T-helper 22 cell (primary cell): ENCODE measurements at places on chromosomes 3 and 15.

GRCh38 chr3:134211797-134212196 lies 38.9 kb downstream of the RYK start:
- DNase-seq = no peak

DNA sequence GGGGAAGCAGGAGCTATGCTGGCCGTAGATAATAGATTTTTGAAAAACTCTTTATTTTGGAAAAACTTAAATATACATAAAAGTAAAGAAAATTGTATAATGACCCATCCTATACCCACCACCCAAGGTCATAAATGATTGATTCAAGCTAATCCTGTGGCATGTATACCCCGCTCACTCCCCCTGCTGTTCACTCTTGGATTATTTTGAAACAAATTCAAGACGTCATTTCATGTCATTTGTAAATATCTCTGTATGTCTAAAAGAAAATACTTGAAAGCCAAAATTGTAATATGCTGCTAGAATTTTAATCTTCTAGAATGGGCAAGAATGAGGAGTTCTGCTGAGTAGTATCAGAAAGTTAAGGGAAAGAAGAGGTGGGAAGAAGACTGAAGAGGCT lies 241.7 kb downstream of the FEZF2 start:
- no peak for DNase-seq

DNA sequence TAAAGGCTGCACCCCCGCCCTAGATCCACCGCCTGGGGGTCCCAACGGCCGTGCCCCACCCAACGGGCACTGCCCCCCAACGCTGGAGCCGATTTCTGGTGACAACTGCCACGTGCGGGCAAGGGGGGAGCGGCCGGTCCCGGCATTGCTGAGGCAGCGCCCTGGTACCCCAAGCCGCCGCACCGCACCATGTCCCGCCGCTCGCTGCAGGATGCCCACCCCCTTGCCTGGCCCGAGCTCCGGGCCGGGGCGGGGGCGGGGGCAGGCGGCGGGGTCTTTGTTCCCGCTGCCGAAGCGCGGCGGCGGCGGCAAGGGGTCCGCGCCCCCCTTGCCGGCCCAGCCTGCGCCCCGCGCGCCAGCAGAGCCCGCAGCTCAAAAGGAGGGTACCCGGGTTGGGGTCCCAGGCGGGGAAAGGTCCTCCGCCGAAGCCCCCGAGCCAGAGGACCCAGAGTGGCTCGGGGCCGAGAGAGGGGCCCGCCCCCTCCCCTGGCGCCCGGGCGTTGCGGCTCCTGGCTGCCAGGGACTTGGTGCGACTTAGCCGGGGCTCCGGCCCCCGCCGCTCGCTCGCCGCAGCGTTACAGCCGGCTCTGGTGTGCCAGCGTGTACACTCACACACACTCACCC lies 678 bp downstream of the SEMA7A start:
- no peak for DNase-seq

- peak; percentile 49 for DNase-seq
Measured at GRCh38 chr3:5197470-5198312, 10.2 kb downstream of the EDEM1 start.

DNA sequence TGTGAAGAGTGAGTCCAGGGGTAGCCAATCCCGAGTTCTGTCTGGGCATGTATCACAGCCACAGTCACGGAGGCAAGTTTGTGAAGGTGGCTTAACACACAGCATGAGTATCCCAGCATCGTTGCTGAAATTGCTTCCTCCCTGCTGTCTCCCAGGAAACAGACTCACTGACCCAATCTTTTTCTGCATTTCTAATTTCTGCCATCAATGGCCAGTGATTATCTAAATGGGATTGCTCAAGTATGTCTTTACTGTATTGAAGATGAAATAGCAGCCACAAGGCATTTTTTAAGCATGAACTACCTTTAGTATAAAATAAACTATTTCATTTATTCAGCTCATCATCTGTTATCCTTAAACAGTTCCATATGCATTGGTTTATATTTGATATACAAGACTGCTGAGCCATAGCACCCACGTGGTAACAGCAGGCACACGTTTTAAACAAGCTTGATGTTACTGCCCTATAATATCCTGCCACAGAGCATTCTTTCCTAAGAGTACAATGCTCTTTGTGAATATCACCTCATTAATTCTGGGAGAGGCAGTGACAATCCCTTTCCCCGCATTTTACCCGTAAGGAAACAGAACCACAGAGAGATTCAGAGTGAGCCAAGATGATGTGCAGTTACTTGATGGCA lies 276.6 kb upstream of the THBS1 start:
- no peak for DNase-seq

- DNase-seq = no peak
Measured at GRCh38 chr15:99412626-99413025, 153.2 kb upstream of the MEF2A start.
